ENCODE measurements at places on chromosomes 11 and 22.

GRCh38 chr11:72354356-72355115 lies 79.8 kb downstream of the CLPB start:
- DNase-seq = no peak

- DNase-seq = peak; percentile 38
These were observed 644 bp downstream of the SPTY2D1 start for GRCh38 chr11:18633256-18634139.

- peak; percentile 53 for DNase-seq
These were observed 86.3 kb downstream of the CCDC83 start for GRCh38 chr11:85941380-85941973.

DNA sequence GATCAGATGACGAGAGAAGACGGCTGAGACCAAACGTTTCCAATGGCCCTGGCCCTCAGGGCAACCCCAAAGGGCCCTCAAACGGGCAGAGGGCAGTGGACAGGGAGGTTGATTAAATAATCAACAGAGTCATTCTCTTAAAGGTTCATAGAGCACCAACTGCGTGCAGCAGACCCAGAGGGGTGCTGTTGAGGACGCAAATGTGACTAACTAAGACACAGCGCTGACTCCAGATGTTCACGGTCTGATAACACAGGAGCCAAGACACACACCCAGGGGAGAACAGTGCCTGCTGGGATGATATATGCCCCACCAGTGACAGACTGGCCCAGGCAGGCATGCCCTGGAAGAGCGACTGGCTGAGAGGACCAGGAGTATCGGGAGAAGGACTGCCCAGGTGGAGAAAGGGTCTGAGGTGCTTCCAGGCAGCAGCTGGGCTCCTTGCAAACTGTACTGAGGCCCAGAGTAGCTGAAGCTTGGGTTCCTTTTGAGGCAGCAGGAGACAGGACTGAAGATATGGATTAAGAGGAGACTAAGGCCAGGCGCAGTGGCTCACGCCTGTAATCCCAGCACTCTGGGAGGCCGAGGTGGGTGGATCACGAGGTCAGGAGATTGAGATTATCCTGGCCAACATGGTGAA lies 7.7 kb downstream of the VWCE start:
- no peak for DNase-seq

DNA sequence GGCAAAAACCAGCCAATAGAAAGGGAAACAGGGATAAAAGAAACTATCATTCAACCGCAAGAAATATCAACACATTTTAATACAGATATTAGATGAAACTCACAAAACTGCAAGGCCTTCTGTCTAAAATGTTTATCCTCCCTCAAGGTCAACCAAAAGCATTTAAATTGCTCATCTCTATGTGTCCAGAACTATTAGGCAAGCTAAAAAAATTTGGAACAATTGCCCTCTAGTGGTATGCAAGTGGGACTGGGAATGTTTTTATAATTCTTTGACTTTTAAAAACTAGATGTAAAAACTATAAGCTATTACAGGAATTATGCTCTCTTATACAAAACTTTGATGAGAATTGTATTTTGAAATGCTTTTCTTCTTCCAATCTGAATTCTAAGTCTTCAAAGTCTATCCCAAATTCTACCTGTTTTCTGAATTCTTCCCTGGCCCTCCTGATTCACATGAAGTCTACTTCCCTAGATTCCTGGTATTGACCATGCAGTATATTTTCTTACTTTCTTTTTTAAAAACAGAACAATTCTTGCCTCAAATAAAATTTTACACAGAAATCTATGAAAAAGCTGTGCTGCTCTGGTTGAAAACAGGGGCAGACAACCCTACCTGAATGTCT lies 4.9 kb downstream of the CWC15 start:
- DNase-seq = no peak

GRCh38 chr11:57476757-57477506 lies 16.6 kb downstream of the RTN4RL2 start:
- DNase-seq = peak; percentile 79

DNA sequence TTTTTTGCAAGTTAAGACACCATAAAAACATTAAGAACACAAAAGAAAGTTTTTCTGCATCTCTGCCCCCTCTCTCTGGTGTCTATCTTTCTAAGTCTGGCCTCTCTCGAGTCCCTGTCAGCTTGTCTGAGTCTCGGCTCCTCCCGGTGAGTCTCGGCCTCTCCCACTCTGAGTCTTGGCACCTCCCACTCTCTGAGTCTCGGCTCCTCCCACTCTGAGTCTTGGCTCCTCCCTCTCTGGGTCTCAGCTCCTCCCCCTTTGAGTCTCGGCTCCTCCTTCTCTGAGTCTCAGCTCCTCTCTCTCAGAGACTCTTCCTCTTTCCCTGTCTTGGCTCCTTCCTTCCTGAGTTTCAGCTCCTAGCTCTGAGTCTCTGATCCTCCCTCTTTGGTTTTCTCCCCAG lies 72.5 kb upstream of the AMPD3 start:
- no peak for DNase-seq

Measured in GM13976 (cell line).